H4 (cell line): ENCODE measurements at places on chromosomes 7 and 10. TPM values are rescaled to one million over a fixed set of nuclear protein-coding genes. Genes with fewer than 3 reads are reported as not detected.

Gene HIBADH
- total RNA-seq, result 149 and 171 TPM in 2 replicates

Gene BLNK
- 0.10 TPM in 1 of 2 replicates, not detected in the other for total RNA-seq

Gene SAP25
- total RNA-seq, result not detected in 2 replicates

Gene BMPER
- 0.08 and 0.19 TPM in 2 replicates for total RNA-seq

Gene PTN
- 65.8 and 83.7 TPM in 2 replicates for total RNA-seq

Gene CFTR
- 0.29 TPM in 1 of 2 replicates, not detected in the other for total RNA-seq

Gene PPP1R17
- total RNA-seq, result not detected in 2 replicates

Gene EPDR1
- 224 and 226 TPM in 2 replicates for total RNA-seq

Gene CDHR3
- total RNA-seq, result 0.58 and 1.7 TPM in 2 replicates

Gene CFAP70
- total RNA-seq, result 0.18 and 0.54 TPM in 2 replicates

Gene GPR26
- total RNA-seq, result not detected in 2 replicates

Gene NKX1-2
- 0.02 TPM in 1 of 2 replicates, not detected in the other for total RNA-seq

Gene PDZD7
- 0.21 and 0.97 TPM in 2 replicates for total RNA-seq

Gene IKZF1
- total RNA-seq, result 0.06 and 1.2 TPM in 2 replicates

Gene EVX1
- not detected in 2 replicates for total RNA-seq
